Esophagus (tissue), 2 donors: ENCODE measurements at places on chromosomes 3 and 15. TPM values are rescaled to one million over a fixed set of nuclear protein-coding genes. Genes with fewer than 3 reads are reported as not detected.

Gene GUCA1C
- not detected for polyA plus RNA-seq

Gene ANKRD34C
- polyA plus RNA-seq = not detected

Gene HRG
- 0.05 TPM for polyA plus RNA-seq

Gene AHSG
- 0.06 TPM for polyA plus RNA-seq

Gene SLC24A5
- not detected for polyA plus RNA-seq

Gene CPNE9
- not detected for polyA plus RNA-seq

Gene MESP2
- 0.56 TPM for polyA plus RNA-seq

Gene ULK4
- polyA plus RNA-seq = 1.1 TPM

Gene PLA1A
- 0.10 TPM for polyA plus RNA-seq

Gene FILIP1L
- 6.9 TPM for polyA plus RNA-seq

Gene ZNF502
- 2.2 TPM for polyA plus RNA-seq

Gene ATP13A5
- polyA plus RNA-seq = 0.26 TPM

Gene THAP10
- polyA plus RNA-seq = 0.69 TPM

Gene GOLGA6C
- not detected for polyA plus RNA-seq

Gene GCSAM
- polyA plus RNA-seq = 0.90 TPM

Gene CBLB
- 3.8 TPM for polyA plus RNA-seq

Gene GOLGA6L7
- polyA plus RNA-seq = not detected

Gene HRH1
- polyA plus RNA-seq = 2.2 TPM

Gene RBP2
- 0.43 TPM for polyA plus RNA-seq

Gene DNAH12
- 0.24 TPM for polyA plus RNA-seq

Gene CSK
- 79.2 TPM for polyA plus RNA-seq

Gene CAV3
- polyA plus RNA-seq = not detected

Gene DNAJC19
- polyA plus RNA-seq = 35.6 TPM

Gene BCHE
- 4.4 TPM for polyA plus RNA-seq

Gene LRRN1
- 0.10 TPM for polyA plus RNA-seq

Gene ALDH1L1
- 5.0 TPM for polyA plus RNA-seq

Gene POTEB
- not detected for polyA plus RNA-seq

Gene PP2D1
- not detected for polyA plus RNA-seq

Gene NLGN1
- 0.46 TPM for polyA plus RNA-seq

Gene GAP43
- polyA plus RNA-seq = 0.08 TPM

Gene DUOX1
- polyA plus RNA-seq = 111 TPM

Gene ZCWPW2
- 0.28 TPM for polyA plus RNA-seq

Gene FEZF2
- polyA plus RNA-seq = not detected

Gene PTH1R
- polyA plus RNA-seq = 3.3 TPM

Gene MORC1
- not detected for polyA plus RNA-seq

Gene AQP9
- polyA plus RNA-seq = 0.05 TPM

Gene PRRT3
- 1.0 TPM for polyA plus RNA-seq

Gene TRPM1
- polyA plus RNA-seq = 0.37 TPM

Gene GPR160
- 2.1 TPM for polyA plus RNA-seq

Gene CCDC32
- 7.9 TPM for polyA plus RNA-seq

Gene C3orf22
- polyA plus RNA-seq = not detected

Gene PLCL2
- polyA plus RNA-seq = 0.35 TPM
